ENCODE measurements at places on chromosomes 1 and 21.

DNA sequence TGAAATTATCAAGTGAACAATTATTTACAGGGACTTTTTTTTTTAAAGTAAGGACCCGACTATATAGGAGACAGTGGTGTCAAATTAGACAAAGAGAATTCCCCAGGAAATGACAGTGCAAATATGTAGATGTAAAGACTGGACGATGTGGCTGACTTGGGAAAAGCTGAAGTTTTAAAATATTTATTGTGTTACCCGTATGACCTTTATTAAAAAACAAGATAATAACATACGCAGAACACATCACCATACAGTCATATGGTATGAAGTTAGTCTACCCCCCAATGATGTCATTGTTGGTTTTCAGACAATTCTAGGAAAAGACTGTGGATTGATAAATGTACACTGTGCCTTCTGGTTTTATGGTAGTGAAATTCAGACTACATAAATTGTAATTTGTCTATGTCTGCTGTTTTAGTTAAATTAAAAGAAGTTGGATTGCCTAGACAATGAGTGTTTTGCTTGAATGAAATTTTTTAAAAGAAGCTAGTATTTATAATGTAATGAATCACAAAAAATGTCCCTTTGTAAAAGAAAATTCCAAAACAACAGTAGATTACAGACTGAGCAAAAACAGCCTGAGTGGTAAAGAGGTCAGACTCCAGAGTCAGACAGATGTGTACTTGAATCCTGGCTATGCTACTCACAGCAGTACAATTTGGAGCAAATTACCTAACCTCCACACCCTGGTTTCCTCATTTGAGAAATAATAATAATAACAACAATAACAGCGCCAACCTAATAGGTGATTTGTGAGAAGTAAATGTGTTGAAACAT, 15.5 kb upstream of the PDC start:
- DNase-seq: no peak

GRCh38 chr1:208433086-208433485, 188.9 kb upstream of the PLXNA2 start:
- DNase-seq: no peak

DNA sequence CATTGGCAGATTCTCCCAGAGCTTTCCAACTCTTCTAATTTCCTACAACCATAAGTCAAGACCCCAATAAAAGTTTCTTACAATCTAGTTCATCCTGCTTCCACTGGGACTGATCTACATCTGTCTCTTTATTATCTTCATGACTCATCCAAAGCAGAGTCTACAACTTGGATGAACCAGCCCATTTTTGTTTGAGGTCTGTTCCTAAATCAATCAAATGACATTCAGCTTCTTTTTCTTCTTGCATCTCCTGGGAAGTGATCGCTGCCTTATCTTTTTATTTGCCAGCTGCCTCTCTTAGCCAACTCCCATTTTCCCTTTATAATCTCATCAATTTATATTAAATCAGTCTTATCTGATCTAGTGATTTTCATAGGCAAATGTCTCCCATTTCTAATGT, 105.6 kb downstream of the ERG start:
- no peak for DNase-seq

- DNase-seq: peak; percentile 43
These were observed 5.2 kb upstream of the LRRC8D start for GRCh38 chr1:89815611-89816010.

- peak; percentile 7 for DNase-seq
These were observed 188.2 kb downstream of the AMY1C start for GRCh38 chr1:103937763-103938357.

- no peak for DNase-seq
These were observed 59.9 kb downstream of the WARS2 start for GRCh38 chr1:119080586-119080985.

- no peak for DNase-seq
These were observed 5.3 kb upstream of the WNT9A start for GRCh38 chr1:227953022-227953412.

- DNase-seq: no peak
These were observed 6.2 kb downstream of the SH2D5 start for GRCh38 chr1:20726118-20726911.

DNA sequence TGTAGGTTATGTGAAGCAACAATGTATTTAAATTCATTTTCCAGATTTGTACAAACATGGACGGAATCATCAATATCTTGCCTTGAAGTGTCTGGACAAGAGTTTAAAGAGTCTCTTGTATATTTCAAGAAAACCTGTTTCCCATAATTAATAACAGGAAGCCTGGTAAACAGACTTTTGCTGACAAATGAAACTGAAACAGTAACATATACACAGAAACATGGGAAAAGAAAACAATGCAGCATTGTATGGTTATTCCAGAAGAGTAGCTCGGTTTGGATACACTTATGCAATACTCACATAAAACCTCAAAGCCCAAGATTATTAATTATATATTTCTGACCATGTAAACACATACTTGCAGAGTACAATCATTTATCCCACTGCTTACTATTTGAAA, 265.5 kb downstream of the PTPRC start:
- no peak for DNase-seq

GRCh38 chr1:224526771-224527170, 89.3 kb upstream of the CNIH3 start:
- DNase-seq: no peak

GRCh38 chr1:55632906-55633305, 417.7 kb upstream of the USP24 start:
- DNase-seq: no peak

GRCh38 chr1:97314685-97315084, 593.1 kb downstream of the PTBP2 start:
- no peak for DNase-seq

DNA sequence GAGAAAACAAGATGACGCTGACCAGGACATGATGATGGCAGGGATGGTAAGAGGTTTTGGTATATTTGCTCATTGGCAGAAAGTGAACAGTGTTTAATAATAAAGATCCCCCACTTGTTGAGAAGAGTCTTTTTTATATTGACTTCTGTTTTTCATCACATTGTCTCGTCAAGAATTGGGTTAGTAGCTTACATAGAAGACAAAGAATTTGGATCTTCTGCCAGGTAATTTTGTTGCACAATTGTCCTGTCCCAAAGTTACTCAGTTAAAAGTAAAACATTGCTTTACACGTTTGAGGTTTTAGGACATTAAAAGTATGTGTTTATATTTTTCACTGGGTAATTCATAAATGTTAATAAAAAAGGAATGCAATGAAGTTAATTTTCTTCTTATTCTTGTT, 48.3 kb upstream of the LAMC2 start:
- DNase-seq: no peak

GRCh38 chr1:160646711-160647328, at the start of gene SLAMF1:
SLAMF1 (minus strand) TSS chr1:160647044; CDS start chr1:160646945, 99 bp downstream.
- peak; percentile 66 for DNase-seq

GRCh38 chr1:30966690-30967369, 58.3 kb upstream of the SDC3 start:
- no peak for DNase-seq

DNA sequence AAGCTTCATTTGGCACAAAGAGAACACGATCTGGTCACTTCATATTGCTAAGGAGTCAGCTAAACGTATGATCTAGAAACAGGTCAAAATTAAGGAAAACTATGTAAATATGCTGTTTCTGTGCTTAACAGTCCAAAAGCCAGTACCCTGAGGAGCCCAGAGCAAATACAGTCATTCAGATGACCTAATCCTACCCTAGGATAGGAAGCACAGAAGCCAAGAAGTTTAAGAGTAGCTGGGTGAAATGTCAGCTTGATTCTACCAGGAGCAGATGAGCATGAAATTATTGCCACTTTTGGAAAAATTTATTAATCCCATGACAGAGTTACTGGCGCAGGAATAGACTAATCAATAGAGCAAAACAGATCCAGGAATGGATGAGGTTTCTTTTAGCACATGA, 18.3 kb downstream of the SORT1 start:
- no peak for DNase-seq

DNA sequence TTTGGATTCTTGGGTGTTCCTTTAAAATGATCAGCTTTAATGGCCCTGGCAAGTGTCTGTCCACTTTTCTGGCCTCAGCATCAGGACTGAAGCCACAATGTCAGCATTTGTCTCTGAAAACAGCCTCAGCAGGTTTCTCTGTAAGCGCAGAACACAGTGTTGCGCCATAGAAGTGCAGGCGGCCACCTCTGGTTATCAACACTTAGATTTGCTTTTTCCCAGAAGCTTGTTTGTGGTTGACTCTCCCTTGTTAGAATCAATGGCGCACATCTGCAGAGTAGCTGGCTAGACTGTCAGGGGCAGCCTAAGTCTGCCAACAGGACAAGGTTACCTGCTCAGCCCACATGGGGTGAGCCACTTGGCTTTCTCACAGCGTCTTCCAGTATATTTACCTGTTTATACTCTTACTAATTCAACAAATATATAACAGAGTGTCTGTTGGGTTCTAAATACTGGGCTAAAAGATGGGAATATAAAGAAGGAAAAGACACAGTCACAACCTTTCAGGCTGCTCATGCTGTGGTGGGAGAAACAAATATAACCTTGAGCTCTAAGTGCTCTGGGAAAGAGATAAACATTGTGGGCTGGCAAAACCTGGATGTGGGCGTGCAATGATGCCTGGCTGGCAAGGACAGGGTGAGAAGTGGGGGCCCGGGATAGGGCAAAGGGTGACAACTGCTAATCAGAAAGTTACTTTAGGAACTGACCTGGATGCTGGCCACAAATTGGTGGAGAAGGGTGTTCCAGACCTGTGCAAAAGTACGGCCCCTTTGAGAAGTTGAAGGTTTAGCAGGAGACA, 149.3 kb upstream of the KIAA0040 start:
- no peak for DNase-seq

DNA sequence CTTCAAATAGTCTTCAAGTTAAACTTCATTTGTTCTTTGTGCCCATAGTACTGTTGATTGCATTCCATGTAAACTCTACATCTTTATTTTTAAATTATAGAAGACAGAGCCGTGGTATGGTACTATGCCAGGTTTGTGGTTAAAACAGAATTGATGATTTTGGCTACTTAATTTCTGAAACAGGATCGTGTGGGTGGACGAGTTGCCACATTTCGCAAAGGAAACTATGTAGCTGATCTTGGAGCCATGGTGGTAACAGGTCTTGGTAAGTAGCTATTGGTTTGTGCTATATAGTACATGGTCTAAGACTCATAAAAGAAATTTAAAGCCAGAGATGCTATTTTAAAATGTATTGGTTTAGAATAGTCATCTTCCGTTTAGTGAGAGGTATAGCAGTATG, 38.0 kb downstream of the KDM1A start:
- no peak for DNase-seq

- peak; percentile 55 for DNase-seq
These were observed 7.0 kb downstream of the EFNA3 start for GRCh38 chr1:155085504-155086127.

GRCh38 chr1:155030899-155031298, 2.7 kb downstream of the DCST2 start:
- no peak for DNase-seq

- no peak for DNase-seq
These were observed 19.0 kb downstream of the BTG2 start for GRCh38 chr1:203324105-203325025.

DNA sequence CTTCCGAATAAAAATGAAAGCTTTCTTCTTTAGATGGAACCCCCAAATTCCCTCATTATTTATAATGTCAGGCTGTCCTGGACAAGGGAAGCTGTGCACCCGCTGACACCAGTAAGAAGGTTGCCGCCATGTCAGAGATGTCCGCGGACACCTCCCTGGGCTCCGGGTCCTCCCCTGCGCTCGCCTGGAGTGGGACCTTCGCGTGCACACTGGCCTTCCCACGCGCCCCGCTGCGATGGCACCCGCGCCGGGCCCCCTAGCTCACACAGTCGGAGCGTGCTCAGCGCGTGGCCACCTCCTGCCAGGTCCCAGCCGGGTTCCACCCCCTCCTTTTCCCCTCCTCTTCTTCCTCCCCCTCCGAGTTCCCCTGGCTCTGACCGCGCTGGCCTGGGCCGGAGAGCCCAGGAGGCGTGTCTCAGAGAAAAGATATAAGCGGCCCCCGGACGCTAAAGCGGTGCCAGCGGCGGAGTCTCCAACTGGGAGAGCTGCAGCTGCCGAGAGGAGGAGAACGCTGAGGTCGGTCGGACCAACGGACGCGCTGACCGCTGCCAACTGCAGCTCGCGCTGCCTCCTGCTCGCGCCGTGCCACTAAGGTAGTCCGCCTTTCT, at the start of gene G0S2:
Gene G0S2 (plus strand): TSS at position 456 of the 608 bp plus-strand sequence. CDS start 273 bp downstream, outside the sequence.
- DNase-seq: peak; percentile 34

DNA sequence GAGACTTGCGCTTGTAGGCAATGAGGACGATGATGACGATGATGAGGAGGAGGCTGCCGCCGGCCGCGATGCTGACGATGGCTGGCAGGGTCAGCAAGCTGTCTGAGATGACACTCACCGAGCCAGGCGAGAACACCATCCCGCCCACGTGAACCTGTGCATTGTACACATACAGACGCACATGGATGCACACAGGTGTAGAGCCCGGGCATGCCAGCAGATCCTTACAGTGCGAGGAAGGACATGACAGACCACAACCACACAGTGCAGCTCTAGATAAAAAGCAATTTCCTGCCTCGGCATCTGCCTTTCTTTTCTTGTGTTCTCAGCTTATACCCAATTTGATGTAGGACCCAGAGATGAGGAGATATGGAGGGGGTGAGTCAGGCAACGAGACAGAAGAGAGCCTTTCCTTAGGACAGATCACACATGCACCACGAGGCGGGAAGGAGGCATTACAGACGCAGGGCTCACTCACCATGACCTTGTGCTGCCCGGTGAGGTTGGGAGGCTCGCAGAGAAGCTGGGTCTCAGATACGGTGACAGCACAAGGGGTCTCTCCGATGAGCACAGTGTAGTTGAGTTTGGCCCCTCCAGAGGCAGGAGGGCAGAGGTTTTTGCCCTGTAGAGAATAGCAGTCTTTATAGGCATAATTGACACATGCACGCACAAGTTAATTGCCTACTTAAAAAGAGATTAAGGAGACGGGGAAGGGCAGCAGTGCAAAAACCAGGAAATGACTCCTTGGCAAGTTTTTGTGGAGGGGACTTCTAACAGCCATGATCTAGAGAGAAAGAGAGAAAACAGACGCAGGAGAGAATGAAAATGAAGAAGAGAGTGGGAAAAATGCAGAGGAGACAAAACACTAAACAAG, 133.9 kb upstream of the CD34 start:
- DNase-seq: no peak

- DNase-seq: no peak
These were observed 2.3 kb upstream of the RGS13 start for GRCh38 chr1:192633533-192634253.

- no peak for DNase-seq
These were observed 231.3 kb upstream of the PLXNA2 start for GRCh38 chr1:208475449-208475848.

- no peak for DNase-seq
These were observed 196.2 kb upstream of the APP start for GRCh38 chr21:26366781-26367180.

DNA sequence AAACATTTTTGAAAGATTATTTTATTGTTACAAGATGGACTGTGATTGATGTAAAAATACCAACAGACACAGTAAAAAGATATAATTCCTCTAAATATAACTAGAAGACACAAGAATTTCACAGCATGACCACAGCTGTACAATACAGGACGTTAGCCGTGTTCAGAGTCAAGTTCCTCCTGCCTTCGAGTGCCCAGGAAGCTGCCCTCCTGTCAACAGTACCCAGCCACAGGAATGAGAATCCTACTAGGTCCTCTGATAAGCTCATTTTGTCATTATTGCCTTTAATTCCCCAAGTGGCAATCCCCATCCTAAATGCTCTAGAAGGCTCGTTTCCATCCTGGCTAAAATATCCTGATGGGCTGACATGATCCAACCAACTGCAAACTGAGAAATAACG, 16.4 kb upstream of the CAPN2 start:
- DNase-seq: no peak

Data from GM06990 (cell line).